Pericardium fibroblast (primary cell): ENCODE measurements at places on chromosomes 1 and 21. TPM values are rescaled to one million over a fixed set of nuclear protein-coding genes. Genes with fewer than 3 reads are reported as not detected.

PLA2G2C gene
- total RNA-seq = not detected in 2 replicates

POU2F1 gene
- 2.5 and 4.3 TPM in 2 replicates for total RNA-seq

MFSD2A gene
- 2.8 and 7.2 TPM in 2 replicates for total RNA-seq

OR2T33 gene
- not detected in 2 replicates for total RNA-seq

SLAMF9 gene
- total RNA-seq = not detected in 2 replicates

PLA2G2F gene
- total RNA-seq = not detected in 2 replicates

ODR4 gene
- 6.9 and 14.9 TPM in 2 replicates for total RNA-seq

MSH4 gene
- 0.17 TPM in 1 of 2 replicates, not detected in the other for total RNA-seq

TMEM269 gene
- total RNA-seq = under 0.01 TPM in 1 of 2 replicates, not detected in the other

RGS13 gene
- not detected in 2 replicates for total RNA-seq

BECN2 gene
- total RNA-seq = not detected in 2 replicates

CELSR2 gene
- total RNA-seq = 0.43 and 1.2 TPM in 2 replicates

OR10Z1 gene
- total RNA-seq = not detected in 2 replicates

PODN gene
- total RNA-seq = 92.3 and 105 TPM in 2 replicates

SLC16A4 gene
- 10.7 and 11.6 TPM in 2 replicates for total RNA-seq

ALX3 gene
- total RNA-seq = not detected in 2 replicates

PLCH2 gene
- total RNA-seq = under 0.01 TPM in 1 of 2 replicates, not detected in the other

OR2L8 gene
- not detected in 2 replicates for total RNA-seq

ITGB2 gene
- total RNA-seq = 0.12 and 4.3 TPM in 2 replicates

OR2T29 gene
- total RNA-seq = not detected in 2 replicates

LAMB3 gene
- 0.51 and 2.6 TPM in 2 replicates for total RNA-seq

MYCL gene
- 0.68 TPM in 1 of 2 replicates, not detected in the other for total RNA-seq

ZC3H11A gene
- total RNA-seq = 45.7 and 64.9 TPM in 2 replicates

APOBEC4 gene
- total RNA-seq = not detected in 2 replicates
